NCI-H2081 (cell line): ENCODE measurements at places on chromosomes 7 and 10.
A peak's percentile ranks its signal among the peaks of the same experiment; 100 is the strongest.

DNA sequence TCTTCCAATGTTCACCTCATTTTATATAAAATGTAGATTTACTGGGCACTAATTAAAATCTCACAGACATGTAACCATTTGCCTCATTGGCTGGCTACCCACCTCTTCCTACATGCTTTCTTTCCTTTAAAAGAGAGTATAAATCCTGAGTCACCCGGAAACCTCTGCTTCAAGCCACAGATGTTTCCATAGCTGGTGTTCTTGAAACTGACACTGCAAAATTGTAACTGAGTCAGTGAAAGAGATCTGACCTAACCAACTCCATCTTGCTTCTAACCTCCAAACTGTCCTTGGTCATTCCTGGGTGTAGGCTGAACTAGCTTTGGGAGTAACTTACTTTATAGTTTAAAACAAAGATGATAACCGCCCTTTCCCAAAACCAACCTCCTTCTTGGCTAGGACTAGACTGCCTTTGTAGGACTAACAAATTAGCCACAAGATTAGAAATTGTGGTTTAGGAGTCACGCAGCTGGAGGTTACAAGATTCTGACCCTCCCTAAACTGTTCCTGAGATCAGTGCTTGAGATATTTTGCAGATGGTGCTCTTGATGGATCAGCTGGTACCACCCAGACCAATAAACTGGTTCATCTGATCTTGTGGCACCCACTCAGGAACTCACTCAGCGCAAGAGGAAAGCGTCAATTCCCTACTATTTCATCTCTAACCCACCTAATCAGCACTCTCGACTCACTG, 33.5 kb downstream of the SVOPL start:
- DNase-seq = no peak

GRCh38 chr10:4767033-4767814, 58.8 kb upstream of the AKR1E2 start:
- DNase-seq = peak; percentile 20

- DNase-seq = peak; percentile 14
Observed at GRCh38 chr10:97676770-97677581, 10.1 kb downstream of the AVPI1 start.

- DNase-seq = no peak
Observed at GRCh38 chr7:36158321-36158605, 5.2 kb downstream of the EEPD1 start.

GRCh38 chr10:73650537-73651331, 5.1 kb downstream of the SYNPO2L start:
- DNase-seq = no peak

- no peak for DNase-seq
Observed at GRCh38 chr10:90352288-90352687, 505.6 kb downstream of the HTR7 start.

DNA sequence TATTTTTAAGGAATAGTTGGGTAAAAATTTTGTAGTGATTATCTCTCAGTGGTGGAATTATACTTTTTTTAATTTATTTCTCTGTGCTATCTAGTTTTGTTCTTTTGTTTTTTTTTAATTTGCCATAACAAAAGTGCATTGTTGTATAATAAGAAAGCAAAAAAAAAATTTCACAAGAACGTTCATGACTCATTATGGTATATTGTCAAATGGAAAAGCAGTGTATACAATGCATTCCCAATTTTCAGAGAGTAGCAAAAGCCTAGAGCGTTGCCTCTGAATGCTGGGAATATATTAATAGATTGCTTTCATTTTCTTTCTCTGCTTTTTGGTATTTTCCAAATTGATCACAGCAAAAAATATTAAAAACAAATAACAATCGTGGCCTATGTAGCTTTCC, 46.3 kb upstream of the GPAM start:
- no peak for DNase-seq

- DNase-seq = no peak
Observed at GRCh38 chr7:45653209-45653907, 79.2 kb downstream of the ADCY1 start.

DNA sequence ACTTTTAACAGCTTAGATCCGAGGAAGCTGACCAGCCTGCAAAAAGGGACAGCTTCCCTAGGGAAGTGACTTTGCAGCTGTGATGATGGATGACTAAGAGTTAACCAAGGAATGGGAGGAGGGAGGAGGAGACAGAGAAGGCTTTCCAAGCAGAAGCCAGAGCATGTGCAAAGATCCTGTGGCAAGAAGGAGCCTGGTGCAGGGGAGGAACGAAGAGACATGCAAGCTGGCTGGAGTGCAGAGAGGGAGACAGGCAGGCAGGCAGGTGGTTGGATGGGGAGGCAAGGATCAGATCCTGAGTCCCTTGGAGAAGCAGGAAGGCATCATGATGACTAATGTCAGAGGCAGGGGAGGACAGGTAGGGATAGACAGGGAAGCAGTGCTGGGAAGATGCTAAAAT, 148.8 kb downstream of the PFKFB3 start:
- no peak for DNase-seq

DNA sequence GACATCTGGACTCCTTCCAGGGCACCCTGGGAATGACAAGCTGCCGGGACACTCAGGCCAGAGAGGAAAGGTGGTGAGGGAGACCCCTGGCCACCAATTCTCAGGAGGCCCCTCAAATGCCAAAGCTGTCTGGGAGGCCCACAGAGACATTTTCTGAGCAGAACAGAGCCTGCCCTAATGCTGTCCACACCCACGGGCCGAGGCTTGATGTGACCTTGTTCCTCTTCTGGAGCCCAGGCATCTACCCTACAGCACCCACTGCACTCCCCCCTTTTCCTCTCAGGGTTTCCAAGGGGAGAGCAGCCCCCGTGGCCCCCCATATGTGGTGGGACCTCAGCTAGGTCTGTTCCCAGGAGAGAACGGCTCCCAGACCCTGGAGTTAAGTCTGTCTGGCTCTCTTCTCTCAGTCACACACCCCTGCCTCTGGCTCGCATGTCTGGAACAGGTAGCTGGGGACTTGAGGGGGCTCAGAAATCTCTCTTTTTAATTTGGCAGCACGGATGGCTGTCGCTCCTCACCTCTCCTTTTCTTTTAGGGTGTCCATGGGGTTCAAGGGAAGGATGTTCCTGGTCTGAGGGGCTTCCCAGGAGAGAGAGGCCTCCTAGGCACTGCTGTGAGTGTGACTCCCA, 16.8 kb upstream of the VOPP1 start:
- no peak for DNase-seq

DNA sequence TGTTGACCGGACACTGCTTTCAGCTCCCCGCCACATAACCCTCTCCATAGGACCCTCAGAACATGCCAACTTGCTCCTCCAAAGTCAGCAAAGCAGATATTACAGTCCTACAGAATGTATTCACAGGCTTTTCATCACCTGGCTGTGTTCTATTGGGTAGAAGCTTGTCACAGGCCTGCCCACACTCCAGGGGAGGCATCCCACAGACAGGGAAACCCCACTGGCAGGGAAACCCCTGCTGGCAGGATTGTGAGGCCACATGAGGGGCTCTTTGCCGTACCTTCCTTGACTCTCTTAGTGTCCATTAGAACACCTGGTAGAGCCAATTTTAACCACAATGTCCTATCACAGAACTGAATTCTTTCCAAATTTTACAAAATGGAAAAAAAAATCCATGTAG, 344.2 kb upstream of the MGMT start:
- DNase-seq = no peak

DNA sequence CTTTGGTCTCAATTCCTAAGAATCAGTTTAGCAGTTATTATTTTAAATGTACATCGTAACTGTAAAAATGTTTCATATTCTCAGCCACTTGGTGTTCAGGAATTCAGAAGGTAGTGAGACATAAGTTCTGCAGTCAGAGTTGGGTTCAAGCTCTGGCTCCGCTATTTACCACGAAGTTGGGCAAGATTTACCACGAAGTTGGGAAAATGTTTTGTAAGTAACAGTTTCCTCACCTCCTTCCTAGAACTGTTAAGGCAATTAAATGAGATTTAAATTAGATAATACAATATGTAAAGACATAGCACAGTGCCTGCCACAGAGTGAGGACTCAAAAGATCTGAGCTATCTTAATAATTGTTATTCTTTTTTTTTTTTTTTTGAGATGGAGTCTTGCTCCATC, 16.3 kb upstream of the ABLIM1 start:
- no peak for DNase-seq

DNA sequence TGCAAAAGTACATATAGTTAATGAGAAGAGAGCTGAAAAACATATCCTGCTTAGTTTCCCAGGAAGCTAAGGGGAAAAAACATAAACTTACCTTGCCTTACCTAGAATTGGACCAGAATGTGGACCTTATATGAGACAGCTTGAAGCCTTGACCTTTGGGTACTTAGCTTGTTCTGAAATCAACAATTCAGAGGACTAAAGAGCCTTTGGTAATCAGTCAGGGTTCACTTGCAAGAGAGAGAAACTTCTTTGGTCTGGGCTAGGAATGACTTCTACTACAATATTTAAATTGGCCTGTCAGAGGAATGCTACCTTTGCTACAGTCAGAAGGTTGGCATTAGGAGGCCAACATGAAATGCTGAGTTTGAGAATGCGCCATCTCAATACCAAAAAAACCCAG, 24.9 kb downstream of the SAMD8 start:
- DNase-seq = no peak

DNA sequence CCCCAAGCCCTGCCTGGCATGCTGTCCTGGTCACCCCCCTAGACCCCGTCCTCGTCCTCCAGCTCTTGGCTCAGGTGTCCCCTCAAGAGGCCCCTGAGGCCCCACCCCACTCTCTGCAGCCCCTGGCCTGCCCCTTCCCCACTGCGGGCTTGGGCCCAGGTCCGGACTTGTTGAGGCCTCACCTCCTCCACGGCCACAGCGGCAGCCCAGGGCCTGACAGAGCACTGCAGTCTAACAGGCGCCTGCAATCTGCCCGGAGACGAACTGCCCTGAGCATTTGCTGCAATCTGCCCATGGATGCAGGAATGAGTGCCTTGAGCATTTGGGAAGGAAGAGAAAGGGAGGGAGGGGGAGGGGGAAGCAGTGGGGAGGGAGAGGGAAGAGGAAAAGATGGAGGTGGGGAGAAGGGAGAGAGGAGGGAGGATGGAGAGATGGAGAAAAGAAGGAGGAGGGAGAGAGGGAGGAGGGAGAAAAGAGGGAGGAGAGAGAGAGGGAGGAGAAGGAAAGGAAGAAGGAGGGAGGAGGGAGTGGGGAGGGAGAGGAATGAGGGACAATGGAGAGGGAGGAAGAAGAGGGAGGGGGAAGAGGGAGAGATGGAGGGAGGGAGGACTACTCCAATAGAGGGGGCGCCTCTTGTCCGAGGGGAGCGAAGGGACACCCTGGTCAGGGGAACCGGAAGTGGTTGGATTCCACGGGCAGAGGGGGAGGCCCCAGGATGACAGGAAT, 73.9 kb downstream of the PDGFA start:
- no peak for DNase-seq

GRCh38 chr7:133550145-133550544, 297.3 kb downstream of the EXOC4 start:
- no peak for DNase-seq

GRCh38 chr7:116021237-116021636, 9.3 kb downstream of the TFEC start:
- DNase-seq = no peak

- DNase-seq = no peak
Observed at GRCh38 chr7:121012919-121013318, 24.4 kb downstream of the CPED1 start.

- peak; percentile 70 for DNase-seq
Observed at GRCh38 chr7:44977959-44978335, 868 bp downstream of the MYO1G start.

- DNase-seq = no peak
Observed at GRCh38 chr7:10727636-10728035, 246.0 kb upstream of the PHF14 start.

DNA sequence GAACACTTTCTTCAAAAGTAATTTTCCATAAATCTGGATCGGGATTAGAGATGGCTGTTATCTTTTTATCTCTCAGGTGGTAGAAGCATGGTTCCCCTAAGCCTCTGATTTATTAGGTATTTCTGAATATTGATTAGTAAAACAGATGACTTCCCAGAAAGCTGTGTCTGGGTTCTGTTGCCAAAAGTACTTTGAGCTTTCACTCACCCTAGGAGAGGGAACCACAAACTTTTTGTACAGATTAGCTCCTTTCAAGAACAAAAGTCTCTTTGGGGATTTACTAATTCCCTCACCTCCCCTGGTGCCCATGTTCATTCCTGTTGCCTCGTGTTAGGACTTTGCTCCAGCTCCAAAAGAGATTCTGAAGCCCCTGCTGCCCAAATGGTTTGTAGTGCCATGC, 46.7 kb upstream of the STRIP2 start:
- no peak for DNase-seq

GRCh38 chr7:148385009-148385682, 205.4 kb upstream of the C7orf33 start:
- DNase-seq = no peak

DNA sequence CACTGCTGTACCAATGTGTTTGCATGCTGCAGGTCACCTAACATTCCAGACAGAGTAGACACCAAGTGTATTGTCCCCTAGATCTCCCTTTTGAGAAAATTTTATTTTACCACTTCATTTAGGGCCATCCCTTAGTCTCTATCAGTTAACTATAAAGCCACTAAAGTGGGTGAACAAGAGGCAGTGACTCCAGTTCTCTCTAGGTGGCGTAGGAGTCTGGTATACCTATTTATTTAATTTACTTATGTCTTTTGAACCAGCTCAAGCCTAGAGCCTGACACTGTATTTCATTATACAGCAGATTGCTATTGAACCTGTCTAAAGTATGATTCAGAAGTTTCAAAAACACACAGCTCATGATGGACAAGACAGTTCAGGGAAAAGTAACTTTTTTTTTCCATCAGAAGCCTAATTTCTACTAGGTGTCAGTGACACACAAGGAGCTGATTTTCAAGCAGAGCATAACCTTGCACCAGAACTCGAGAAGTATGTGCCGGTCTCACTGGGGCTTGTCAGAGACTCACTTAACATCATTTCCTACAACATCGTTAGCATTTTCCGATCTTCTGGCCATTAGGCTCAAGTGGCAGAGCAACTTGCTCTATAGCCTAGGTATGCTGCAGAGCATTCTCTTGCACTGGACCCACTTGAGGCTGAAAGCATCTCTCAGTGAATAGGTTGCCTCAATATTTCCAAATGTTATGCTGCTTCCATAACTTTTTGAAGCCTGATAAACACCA, 175.4 kb downstream of the CDC14C start:
- DNase-seq = no peak

DNA sequence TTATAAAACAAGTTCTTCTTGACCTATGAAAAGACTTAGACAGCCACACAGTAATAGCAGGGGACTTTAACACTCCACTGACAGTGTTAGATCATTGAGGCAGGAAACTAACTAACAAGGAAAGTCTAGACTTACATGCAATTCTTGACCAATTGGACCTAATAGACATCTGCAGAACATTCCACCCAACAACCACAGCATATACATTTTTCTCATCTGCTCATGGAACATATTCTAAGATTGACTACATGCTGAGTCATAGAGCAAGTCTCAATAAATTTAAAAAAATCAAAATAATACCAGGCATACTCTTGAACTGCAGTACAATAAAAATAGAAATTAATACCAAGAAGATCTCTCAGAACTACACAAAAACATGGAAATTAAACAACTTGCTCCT, 219.5 kb upstream of the HPS1 start:
- no peak for DNase-seq

GRCh38 chr10:14573666-14574261, 200.9 kb downstream of the FAM107B start:
- no peak for DNase-seq

GRCh38 chr7:65265933-65266519, 107.6 kb upstream of the ZNF92 start:
- no peak for DNase-seq
